RKO (cell line): ENCODE measurements at places on chromosomes 16 and 17.

DNA sequence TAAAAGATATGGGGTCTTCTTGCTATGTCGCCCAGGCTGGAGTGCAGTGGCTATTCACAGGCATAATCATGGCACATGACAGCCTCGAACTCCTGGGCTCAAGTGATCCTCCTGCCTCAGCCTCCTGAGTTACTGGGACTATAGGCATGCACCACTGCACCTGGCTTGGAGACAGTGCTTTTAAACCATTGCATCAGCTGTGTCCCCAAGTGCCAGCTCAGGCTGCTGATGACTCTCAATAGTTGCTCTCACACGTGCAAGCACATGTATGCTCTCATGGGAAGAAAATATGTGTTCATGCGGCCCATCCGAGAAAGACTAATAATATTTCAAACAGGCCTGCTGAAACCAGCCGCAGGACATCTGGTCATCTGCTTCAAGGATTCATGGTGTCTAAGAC is 8.8 kb downstream of the CCL16 start:
- no peak for DNase-seq

GRCh38 chr17:82019690-82020571 is 2.7 kb downstream of the CENPX start:
- DNase-seq, result peak; percentile 53

GRCh38 chr16:54236773-54237172 is 49.8 kb downstream of the IRX3 start:
- DNase-seq, result no peak

DNA sequence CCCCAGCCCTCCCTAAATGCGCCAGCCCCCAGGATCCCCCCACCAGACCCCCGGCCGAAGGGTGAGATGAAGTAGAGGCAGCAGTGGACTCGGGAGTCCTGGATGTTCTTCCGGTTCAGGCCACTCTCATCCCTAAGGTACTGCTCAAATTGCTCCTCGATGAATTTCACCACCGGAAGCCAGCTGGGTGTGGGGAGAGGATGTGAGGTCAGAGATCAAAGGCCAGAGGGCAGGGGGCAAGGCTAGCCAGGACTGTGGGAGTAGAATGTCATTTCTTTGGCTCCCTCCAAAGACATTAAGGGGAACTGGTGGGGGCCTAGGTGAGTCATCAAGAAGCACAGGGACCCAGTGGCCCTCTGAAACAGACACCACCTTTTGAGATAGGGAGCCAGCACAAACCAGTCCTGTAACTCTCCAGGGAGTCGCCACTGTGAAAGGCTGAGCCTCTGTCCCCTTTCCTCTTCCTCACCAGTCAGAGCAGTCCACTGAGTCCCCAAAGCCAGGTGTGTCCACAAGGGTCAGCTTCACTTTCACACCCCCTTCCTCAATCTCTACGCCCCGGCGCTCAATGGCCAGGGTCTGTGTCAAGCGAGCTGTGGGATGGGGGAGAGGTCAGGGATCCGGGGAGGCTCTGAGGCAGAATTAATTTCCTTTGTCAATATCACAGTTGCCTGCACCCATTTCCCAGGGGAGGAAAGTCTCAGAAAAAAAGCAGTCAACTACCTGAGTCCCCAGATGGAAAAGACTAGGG is 895 bp downstream of the SEPTIN1 start:
- DNase-seq, result no peak

DNA sequence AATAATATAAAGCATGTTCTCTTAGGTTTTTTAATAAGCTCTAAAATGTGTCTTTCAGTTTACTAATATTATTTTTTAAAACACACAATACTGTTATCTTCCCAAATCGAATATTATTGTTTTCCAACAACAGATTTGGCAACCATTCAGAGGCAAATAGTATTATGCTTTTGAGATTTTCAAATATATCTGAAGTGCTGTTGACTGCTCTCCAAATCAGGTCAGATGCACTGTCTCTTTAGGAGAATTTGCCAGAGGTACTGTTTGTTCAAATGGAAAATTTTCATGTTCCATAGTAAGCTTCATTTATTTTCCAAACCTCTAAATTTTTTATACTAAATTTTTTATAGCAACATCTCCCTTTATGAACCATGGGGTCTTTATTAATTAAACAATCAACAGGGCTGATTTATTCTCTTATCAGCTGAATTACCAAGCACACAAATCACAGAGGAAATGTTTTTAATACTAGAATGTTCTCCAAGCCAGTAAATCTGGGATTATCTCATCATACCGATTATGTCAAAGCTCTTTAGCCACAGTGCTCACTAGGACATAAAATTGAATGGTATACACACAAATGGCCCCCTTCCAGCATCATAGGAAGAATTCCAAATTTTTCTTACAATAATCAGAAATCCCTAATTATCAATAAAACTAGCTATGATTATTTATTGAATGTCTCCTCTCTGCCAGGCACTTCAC is 108.8 kb upstream of the HLF start:
- DNase-seq, result no peak

- DNase-seq, result peak; percentile 19
These were observed 189.9 kb downstream of the FTO start for GRCh38 chr16:53893731-53894435.

DNA sequence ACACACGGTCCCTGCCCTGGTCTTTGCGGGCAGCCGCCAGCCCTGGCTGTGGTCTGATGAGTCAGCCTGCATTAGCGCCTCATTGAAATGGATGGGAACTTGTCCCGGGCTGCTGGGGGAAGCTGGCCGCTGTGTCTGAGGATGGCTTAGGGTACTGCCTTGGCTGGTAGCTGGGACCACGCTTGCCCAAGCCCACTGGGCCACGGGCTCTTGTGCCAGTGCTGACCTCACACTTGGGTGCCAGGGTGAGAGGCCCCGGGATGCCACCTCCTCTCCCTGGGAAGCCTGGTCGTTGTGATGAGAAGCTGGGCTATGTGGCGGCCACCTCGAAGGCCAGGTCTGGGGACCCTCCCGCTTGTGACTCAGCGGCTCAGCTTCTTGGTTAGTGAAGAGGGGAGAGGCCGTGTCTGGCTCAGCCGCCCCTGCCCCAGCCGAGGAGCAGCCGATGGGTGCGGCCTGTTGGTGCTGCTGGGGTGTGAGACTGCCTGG is 10.7 kb downstream of the CACNA1H start:
- peak; percentile 21 for DNase-seq

DNA sequence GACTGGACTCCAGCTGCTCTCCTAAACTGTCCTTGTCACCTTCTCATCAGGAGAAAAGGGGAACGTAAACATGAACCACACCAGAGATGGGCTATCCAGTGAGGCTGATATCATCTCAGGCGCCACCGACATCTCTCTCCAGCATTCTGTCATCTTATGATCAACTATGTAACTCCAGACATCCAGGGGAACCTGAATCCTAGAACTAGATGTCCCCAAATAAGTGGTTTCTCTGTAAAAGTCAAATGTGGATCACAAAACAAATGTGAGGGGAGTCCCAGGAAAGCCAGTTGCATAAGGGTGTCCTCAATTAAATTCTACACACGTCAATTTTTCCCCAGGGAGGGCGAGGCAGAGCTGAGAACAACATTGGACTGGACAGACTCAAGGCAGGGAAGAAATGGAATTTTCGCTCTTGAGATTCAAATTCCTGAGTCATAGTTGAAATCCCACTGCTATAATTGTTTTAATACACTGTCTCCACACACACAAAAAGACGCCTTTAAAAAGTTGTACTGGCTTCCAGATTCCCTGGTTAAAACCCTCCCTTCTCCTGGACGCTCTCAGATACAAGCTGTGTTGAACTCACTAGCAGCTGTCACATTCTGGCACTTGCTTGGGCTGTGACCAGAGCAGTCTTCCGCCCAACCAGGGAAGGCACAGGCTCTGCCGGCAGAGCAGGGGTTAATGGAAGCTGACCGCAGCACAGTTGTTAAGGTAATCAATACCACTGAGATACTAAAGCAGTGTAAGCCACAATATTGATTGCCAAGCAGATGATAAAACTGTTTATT is 62.6 kb downstream of the ZFHX3 start:
- no peak for DNase-seq

DNA sequence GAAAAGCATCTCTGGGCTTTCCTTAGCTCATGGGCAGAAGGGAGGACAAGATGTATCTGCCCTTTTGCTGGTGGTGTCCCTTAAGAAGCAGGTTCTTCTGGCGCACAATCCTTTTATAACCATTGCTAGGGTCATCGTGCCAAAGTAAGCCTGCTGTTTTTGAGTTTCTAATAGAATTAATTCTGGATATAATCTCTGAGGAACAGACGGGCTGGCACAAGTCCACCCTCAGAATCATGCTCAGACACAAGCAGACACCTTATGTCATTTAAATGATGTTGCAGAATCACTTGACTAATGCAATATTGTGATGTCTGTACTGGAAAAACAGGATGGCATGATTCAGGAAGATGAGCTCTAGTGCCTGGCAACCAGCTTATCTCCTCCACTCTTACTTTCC is 18.8 kb upstream of the MMD start:
- no peak for DNase-seq

DNA sequence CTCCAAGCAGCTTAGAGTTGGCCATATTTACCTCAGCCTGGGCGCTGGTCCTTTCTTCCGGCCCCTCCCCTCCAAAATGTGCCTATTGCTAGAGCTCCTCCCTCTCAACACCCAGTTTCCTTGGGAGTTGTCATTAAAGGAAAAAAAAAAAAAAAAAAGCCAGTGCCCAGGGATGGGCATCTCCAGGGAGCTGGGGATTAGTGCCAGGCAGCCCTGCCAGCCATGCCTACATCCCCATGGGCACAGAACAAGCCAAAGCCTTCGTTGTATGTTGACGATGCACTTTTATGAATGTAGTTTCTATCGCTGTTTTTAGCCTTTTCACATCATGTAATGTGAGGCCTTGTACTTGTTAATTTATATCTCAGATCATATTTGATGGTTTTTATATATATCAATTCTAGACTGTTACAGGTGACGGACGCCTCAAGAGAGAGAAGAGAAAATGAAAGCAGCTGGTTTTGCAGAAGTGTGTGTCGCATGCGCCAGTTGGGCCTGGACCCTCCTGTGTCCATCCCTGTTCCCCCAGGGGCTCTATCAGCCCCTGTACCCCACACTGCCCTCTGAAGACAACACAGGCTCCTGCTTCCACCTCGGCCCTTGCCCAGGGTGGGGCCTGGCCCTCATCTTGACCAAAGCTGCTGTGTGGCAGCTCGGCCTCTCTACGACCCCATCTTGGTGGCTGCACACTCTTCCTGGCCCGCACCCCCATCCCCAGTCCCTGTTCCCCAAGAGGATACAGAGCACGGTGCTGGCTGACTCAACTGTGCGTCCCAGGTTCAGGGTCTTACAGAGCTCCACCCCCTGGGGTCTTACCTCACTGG is 4.8 kb downstream of the LIMD2 start:
- DNase-seq, result no peak

GRCh38 chr16:79211586-79211985 is 389.0 kb downstream of the MAF start:
- no peak for DNase-seq

DNA sequence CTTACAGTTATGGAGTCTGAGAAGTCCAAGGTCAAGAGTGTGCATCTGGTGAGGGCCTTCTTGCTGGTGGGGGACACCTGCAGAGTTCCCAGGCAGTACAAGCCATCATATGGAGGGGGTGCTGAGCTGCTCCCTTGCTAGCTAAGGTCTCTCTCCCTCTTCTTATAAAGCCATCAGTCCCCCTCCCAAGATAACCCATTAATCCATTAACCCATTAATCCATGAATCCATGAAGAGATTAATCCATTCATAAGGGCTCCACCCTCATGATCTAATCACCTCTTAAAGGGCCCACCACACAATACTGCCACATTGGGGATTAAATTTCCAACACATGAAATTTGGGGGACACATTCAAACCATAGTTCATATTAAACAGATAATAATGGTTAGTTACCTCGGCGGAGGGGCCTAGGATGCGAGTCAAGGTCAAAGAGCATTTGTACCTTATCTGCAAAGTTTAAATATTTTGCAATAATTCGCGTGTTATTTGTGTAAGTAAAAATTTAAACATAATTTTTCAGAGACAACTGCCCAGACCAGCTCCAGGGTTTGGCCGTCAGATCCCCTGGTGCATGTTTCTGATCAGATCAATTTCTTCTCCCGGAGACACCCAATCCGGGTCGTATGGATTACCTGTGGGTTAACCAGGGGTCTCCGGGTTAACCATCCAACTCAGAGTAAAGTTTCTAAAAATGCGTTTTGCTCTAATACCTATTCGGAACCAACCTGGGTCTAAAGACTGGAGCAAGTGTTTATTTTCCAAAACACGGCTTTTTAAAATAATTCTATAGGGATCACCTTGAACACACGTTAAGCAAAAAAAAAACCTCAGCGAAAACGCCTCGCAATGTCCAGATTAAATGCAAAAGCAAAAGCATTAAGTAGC is 740 bp upstream of the POLR3E start:
- DNase-seq, result peak; percentile 51

GRCh38 chr16:14600164-14600563 is 29.9 kb downstream of the PARN start:
- peak; percentile 49 for DNase-seq

DNA sequence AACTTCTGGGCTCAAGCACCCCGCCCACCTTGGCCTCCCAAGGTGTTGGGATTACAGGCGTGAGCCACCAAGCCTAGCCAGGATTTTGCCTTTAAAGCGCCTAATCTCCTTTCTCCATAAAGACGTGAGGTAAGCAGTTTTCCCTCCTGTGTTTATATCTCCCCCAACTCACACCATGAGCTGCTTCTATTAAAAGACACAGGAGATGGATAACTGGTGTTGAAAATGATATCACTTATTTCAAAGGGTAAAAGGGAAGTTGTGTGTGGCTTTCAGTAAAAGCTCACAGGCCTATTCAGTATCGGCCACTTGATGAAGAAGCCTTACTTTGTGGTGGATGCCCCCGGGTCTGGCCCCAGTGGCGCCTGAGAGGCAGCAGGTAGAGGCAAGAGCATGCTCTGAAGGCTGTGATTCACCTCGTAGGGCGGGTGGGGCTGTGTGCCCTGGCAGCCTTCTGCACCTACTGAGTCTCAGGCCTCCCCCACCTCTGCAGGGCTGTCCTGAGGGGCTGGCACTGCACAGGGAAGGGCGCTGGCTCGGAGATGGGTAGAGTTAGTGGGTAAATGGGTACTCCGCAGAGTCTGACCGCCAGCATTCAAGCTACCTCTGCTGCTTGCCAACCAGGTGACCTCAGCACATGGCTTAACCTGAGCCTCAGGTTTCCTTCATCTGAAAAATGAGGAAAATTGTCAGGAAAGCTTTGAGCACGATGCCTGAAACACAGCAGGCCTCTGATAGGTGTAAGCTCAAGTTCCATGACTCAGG is 146.8 kb downstream of the CLEC16A start:
- DNase-seq, result no peak

DNA sequence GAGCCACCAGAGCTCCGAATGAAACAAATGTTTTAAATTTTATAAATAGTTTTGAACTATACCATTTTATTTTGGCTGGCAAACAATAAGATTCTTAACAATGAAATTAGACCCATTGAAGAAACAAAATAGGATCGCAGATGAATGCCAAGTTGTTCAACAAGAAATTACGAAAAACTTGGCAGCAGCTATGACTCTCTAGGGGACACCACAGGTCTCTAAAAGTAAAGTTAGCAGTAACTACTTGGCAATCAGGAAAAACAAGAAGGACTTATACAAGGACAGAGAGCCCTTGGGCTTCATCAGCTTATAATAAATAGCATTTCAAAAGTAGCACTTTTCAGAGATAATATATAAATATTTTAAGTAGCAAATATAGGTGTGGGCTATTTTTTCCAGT is 603.8 kb upstream of the PSMD7 start:
- no peak for DNase-seq
